GM23248 (cell line): ENCODE measurements at places on chromosomes 4 and X. TPM values are rescaled to one million over a fixed set of nuclear protein-coding genes. Genes with fewer than 3 reads are reported as not detected.

TRIM75 gene
- polyA plus RNA-seq, result not detected in 2 replicates

SERTM2 gene
- not detected in 2 replicates for polyA plus RNA-seq

FAM53A gene
- 1.4 and 2.8 TPM in 2 replicates for polyA plus RNA-seq

ZNF827 gene
- 4.6 and 5.0 TPM in 2 replicates for polyA plus RNA-seq

- H3K27me3 ChIP-seq, result no peaks in the 10 kb centered on the region
- DNase-seq, result no peak
- no peak overlapping the region for H3K27ac ChIP-seq
- H3K36me3 ChIP-seq, result no peaks in the 10 kb centered on the region
- H3K4me3 ChIP-seq, result no peak overlapping the region
These were observed 5.2 kb upstream of the RPGR start for GRCh38 chrX:38332505-38332904.

- no peak overlapping the region for H3K27ac ChIP-seq
- H3K36me3 ChIP-seq, result no peaks in the 10 kb centered on the region
- H3K27me3 ChIP-seq, result no peaks in the 10 kb centered on the region
- peaks cover 4% of the 10 kb centered on the region; the same call in 1 of the 2 replicates for H3K4me1 ChIP-seq
- no peak overlapping the region for H3K4me3 ChIP-seq
These were observed 23.4 kb downstream of the STIM2 start for GRCh38 chr4:26884026-26884425.

DNA sequence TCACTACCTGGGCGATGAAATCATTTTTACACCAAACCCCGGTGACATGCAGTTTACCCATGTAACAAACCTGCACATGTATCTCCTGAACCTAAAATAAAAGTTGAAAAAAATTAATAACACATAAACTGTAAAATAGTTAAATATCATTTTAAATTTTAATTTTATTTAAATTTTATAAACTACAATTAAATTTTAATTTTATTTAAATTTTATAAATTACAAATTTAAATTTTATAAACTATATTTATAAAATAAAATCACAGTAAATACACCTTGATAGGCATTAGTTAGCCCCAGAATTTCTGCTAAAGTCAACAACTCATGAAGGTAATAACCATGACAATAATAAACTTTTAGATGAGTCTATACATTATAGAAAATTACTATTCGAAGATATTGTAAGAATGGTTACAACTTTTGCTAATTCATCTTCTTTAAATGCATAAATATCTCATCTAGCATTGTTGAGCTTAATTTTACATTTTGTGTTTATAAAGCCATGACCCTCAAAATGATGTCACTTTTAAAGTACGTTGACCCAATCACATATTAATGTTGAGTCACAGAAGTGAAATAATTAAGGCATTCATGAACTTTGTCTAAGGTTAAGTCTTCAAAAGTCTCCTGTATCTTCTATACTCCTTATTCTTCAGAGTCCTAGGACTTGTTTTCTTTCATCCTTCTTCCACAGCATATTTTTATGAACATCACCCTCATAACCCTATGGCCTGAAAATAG lies 755.8 kb upstream of the LCORL start:
- DNase-seq, result no peak
- H3K27me3 ChIP-seq, result no peaks in the 10 kb centered on the region
- no peaks in the 10 kb centered on the region for H3K36me3 ChIP-seq
- no peak overlapping the region for H3K4me3 ChIP-seq

- H3K4me3 ChIP-seq, result no peak overlapping the region
- H3K27me3 ChIP-seq, result no peaks in the 10 kb centered on the region
- no peaks in the 10 kb centered on the region for H3K36me3 ChIP-seq
- DNase-seq, result no peak
- H3K4me1 ChIP-seq, result peaks cover 2% of the 10 kb centered on the region; the same call in 1 of the 2 replicates
These were observed 19.4 kb downstream of the TMSB4X start for GRCh38 chrX:12994321-12994720.

- H3K27ac ChIP-seq, result no peak overlapping the region
- H3K27me3 ChIP-seq, result no peaks in the 10 kb centered on the region
- peaks cover 14% of the 10 kb centered on the region for H3K4me1 ChIP-seq
- no peak overlapping the region for H3K4me3 ChIP-seq
These were observed 14.8 kb downstream of the ELOVL6 start for GRCh38 chr4:110183643-110184042.
